ENCODE measurements at places on chromosomes 5 and 9. TPM values are rescaled to one million over a fixed set of nuclear protein-coding genes. Genes with fewer than 3 reads are reported as not detected.

FOXD4L3 gene
- 0.34 TPM for total RNA-seq

CDC20B gene
- total RNA-seq = not detected

FGF10 gene
- 0.25 TPM for total RNA-seq

C9 gene
- total RNA-seq = not detected

SH3GL2 gene
- total RNA-seq = not detected

CAMK2A gene
- total RNA-seq = not detected

DDX4 gene
- total RNA-seq = not detected

ZNF879 gene
- total RNA-seq = 1.4 TPM

SCGB3A2 gene
- not detected for total RNA-seq

LECT2 gene
- not detected for total RNA-seq

LCP2 gene
- 0.10 TPM for total RNA-seq

GABRB2 gene
- total RNA-seq = not detected

IL17B gene
- not detected for total RNA-seq

FIBCD1 gene
- total RNA-seq = 0.62 TPM

ELAVL2 gene
- total RNA-seq = 0.12 TPM

GARIN3 gene
- total RNA-seq = not detected

FBXO4 gene
- 9.9 TPM for total RNA-seq

IGIP gene
- 6.6 TPM for total RNA-seq

SPATA31D4 gene
- total RNA-seq = not detected

ADAMTS12 gene
- total RNA-seq = 20.8 TPM

CMBL gene
- total RNA-seq = 24.8 TPM

PCDHA6 gene
- total RNA-seq = 0.64 TPM

KCNMB1 gene
- total RNA-seq = not detected

TOMM5 gene
- 92.3 TPM for total RNA-seq

DNAJC25 gene
- total RNA-seq = 10.6 TPM

SPINK1 gene
- total RNA-seq = not detected

PTPRD gene
- 19.8 TPM for total RNA-seq

PCDHB2 gene
- 1.9 TPM for total RNA-seq

TMOD1 gene
- 0.39 TPM for total RNA-seq

FAM151B gene
- total RNA-seq = 1.9 TPM

GDA gene
- not detected for total RNA-seq

TLR4 gene
- total RNA-seq = 21.0 TPM

SLC25A2 gene
- total RNA-seq = not detected

MIER3 gene
- total RNA-seq = 31.8 TPM

LURAP1L gene
- 2.5 TPM for total RNA-seq

IL33 gene
- 127 TPM for total RNA-seq

GM2A gene
- total RNA-seq = 26.1 TPM

TNC gene
- total RNA-seq = 1.2 TPM

TAF11L6 gene
- total RNA-seq = not detected

P4HA2 gene
- total RNA-seq = 74.6 TPM
